Right lobe of liver (tissue), 6 donors: ENCODE measurements at places on chromosomes 5 and 9. TPM values are rescaled to one million over a fixed set of nuclear protein-coding genes. Genes with fewer than 3 reads are reported as not detected.

DNA sequence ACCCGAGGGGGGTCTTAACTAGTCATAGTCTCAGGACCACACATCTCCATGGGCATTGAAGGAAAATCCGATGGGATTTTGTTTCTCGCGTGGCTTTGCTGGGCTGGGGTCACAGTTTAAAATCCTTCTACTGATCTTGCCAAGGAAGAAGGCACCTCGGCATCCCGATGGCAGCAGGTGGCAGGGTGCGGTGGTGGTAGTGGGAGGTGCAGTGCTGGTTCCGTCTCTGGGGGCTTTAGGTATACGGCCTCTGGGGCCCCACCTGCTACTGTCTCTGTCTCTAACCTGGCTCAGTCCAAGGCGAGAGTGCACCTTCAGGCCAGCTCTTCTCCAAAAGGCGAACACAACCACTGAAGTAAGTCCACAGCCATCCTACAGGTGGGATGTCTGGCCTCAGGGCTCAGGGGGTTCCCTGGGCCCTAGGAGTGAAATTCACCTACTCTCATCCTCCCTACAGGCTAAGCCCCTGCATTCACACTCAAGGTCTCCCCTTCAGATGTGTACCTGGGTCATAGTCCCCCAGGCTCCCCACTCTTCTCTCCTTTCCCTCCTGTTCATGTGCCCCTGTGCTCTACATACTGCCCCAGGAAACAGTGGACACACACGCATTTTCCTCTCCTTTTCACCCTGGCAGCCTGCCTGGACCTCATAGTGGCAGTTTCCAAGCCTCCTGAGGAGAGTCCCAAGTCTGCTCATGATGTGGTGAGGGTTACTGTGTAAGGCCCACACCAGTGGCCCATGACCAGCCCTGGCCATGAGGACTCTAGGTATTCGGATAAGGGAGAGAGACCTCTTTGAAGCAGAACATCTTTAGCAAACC, 736 bp upstream of the FCN2 start:
- no peak for DNase-seq

- no peak for DNase-seq
Observed at GRCh38 chr5:94254214-94254613, 364.2 kb downstream of the KIAA0825 start.

QRFP gene
- 3.3 TPM for total RNA-seq

GRCh38 chr5:2399096-2399495, 352.4 kb downstream of the IRX2 start:
- DNase-seq: no peak

FCN2 gene
- total RNA-seq: 84.0 TPM

AQP7 gene
- total RNA-seq: 18.2 TPM

CDC20B gene
- not detected for total RNA-seq

HAND1 gene
- total RNA-seq: not detected

DNA sequence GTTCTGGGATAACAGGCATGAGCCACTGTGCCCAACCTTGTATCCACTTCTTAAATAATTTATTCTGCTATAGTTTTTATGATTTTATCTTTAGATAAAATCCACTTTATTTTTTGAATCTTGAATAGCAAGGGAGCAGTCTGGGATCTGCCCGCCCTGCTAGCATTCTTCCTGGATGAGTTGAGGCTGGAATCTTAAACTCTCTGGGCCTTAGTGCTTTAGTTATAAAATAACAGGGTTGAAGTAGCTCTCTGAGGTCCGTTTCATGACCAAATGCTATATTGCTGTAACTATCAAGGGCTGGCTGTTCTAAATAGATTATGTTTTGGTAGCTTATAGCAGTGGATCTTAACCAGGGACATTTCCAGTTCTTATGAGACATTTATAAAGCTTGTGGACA, 20.8 kb downstream of the ACER2 start:
- DNase-seq: no peak

FBP1 gene
- 181 TPM for total RNA-seq

DNA sequence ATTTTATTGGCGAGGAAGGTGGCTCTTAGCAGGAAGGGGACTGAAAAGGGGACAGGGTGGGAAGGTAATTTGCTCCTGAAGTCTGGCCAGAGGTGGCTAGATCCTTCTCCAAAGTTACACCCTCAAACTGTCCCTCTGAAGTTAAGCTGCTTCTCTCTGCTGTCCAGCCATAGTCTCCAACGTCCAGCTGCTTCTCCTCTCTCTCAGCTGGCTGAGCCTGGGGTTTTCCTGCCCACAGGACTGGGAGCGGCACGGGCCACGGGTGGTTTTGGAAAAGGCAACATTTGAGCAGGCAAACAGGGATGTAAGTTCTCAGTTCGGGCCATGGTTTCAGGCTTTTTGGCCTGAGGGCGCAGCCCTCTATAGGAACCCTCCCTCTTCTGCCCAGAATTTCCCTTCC, 128.3 kb downstream of the YIPF5 start:
- no peak for DNase-seq

DAPK1 gene
- total RNA-seq: 18.0 TPM

- DNase-seq: no peak
Observed at GRCh38 chr9:131597246-131597645, 51.9 kb downstream of the PRRT1B start.

GRCh38 chr5:80216753-80217596, 38.9 kb downstream of the SERINC5 start:
- DNase-seq: peak; percentile 96

- no peak for DNase-seq
Observed at GRCh38 chr9:126066131-126066530, 260.5 kb upstream of the MVB12B start.
